ENCODE measurements at places on chromosomes 2 and 18. TPM values are rescaled to one million over a fixed set of nuclear protein-coding genes. Genes with fewer than 3 reads are reported as not detected.
A peak's percentile ranks its signal among the peaks of the same experiment; 100 is the strongest.

- DNase-seq, result no peak
- H3K27me3 ChIP-seq, result peaks cover 18% of the 10 kb centered on the region
- H3K36me3 ChIP-seq, result no peaks in the 10 kb centered on the region
- H3K4me3 ChIP-seq, result no peak overlapping the region
Observed at GRCh38 chr2:105575499-105576025, 169.2 kb upstream of the NCK2 start.

Gene ADAM23
- 13.9 TPM for total RNA-seq

DNA sequence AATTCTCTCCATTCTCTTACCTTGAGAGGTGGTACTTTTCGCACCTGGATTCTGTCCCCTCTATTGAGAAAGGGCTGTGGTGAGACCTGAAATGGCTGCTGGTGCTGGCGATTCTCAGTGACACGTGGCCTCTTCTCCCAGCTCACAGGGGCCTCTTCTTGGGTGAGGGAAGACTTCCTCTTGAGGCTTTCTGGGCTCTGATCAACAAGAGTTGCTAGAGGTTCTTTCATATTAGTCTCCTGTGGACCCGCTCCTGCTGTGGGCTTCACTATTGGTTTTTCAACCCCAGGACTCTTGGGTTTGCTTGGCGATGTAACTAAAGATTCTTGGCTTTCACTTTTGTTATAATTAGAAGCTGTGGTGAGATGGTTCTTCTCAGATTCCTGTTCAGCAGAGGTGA, 76.3 kb upstream of the DTNB start:
- H3K27ac ChIP-seq, result no peak overlapping the region
- no peaks in the 10 kb centered on the region for H3K4me1 ChIP-seq
- H3K36me3 ChIP-seq, result peaks cover 27% of the 10 kb centered on the region
- no peaks in the 10 kb centered on the region for H3K27me3 ChIP-seq
- H3K4me3 ChIP-seq, result no peak overlapping the region
- DNase-seq, result no peak

DNA sequence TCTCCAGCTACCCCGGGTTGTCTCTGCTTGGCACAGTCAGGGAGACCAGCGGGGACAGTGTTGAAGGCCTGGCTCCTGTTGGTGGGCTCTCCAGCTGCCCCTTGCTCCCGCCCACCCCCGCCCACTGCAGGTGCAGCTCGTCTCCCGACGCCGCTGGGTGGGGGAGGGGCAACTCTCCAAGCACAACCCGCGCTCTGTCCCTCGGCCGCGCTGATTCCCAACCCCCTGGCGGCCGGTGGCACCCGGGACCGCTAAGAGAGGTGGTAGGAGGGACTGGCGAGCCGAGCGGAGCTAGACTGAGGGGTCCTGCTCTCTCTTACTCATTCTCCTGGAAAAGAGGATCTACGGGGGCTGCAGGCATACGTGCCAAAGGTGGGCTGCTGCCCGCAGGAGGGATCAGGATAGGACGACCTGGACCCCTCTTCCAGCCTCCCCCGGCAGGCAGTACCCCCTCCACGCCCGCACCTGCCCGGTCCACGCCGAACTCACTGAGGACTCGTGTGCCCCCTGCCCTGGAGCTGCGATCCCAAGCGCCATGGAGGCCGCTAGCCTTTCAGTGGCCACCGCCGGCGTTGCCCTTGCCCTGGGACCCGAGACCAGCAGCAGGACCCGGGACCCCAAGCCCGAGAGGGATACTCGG, 44.5 kb downstream of the DDX18 start:
- H3K4me3 ChIP-seq, result no peak overlapping the region
- peaks cover 6% of the 10 kb centered on the region for H3K27me3 ChIP-seq
- no peak overlapping the region for H3K27ac ChIP-seq
- no peaks in the 10 kb centered on the region for H3K36me3 ChIP-seq
- no peak for DNase-seq
- H3K4me1 ChIP-seq, result peaks cover 14% of the 10 kb centered on the region

GRCh38 chr2:130894326-130894942, 57.7 kb downstream of the ARHGEF4 start:
- H3K36me3 ChIP-seq, result no peaks in the 10 kb centered on the region
- no peaks in the 10 kb centered on the region for H3K4me1 ChIP-seq
- no peak overlapping the region for H3K4me3 ChIP-seq
- no peaks in the 10 kb centered on the region for H3K27me3 ChIP-seq
- no peak overlapping the region for H3K27ac ChIP-seq

Gene POU3F3
- total RNA-seq, result 0.09 TPM

DNA sequence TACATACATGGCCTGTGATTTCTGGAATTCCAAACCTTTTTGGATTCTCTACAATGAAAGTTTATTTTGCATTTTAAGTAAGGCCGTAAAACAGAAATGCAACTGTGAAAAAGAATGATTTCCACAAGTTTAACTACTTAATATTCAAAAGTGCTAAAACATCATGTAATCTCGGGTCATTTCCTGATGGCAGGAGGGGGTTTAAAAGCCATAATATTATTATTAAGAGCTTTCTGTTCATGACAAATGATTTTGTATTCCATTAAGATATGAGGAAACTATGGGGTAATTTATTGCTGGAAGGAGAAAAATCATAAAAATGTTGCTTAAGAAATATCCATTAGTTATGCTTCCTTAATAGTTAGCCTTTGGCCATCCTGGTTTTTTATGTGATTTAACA, 65.7 kb downstream of the COL4A3 start:
- H3K27ac ChIP-seq, result no peak overlapping the region
- DNase-seq, result no peak

Gene PRSS56
- total RNA-seq, result not detected

Gene PEX13
- 28.8 TPM for total RNA-seq

Gene EVA1A
- total RNA-seq, result 19.0 TPM

Gene NAT8
- total RNA-seq, result not detected

DNA sequence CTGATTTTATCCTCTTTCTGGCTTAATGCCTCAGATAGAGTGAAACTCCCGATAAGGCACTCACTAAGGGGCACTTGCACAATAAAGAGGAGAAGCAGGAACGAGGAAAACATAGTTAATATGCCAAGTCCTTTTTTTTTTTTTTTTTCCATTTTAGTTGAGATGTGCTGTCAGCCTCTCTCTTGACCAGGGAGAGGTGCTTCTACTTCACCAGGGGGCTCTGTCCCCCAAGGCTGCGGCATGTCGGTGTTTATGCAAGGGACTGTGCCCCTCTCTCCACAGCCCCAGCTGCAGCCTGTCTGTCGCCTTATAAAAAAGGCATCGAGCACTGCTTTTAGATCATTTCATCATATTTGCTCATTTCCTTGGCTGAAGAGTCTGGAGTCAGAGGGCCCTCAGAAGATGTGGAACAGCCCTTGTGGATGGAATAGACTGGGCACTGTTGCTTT, 178.1 kb downstream of the SLC8A1 start:
- DNase-seq, result no peak
- H3K27me3 ChIP-seq, result no peaks in the 10 kb centered on the region
- H3K4me1 ChIP-seq, result no peaks in the 10 kb centered on the region
- no peak overlapping the region for H3K27ac ChIP-seq
- H3K36me3 ChIP-seq, result no peaks in the 10 kb centered on the region

- H3K36me3 ChIP-seq, result no peaks in the 10 kb centered on the region
- H3K27ac ChIP-seq, result peak overlapping the region; percentile 81
- peaks cover 15% of the 10 kb centered on the region for H3K4me1 ChIP-seq
Observed at GRCh38 chr2:38690499-38691420, 24.8 kb downstream of the GALM start.

DNA sequence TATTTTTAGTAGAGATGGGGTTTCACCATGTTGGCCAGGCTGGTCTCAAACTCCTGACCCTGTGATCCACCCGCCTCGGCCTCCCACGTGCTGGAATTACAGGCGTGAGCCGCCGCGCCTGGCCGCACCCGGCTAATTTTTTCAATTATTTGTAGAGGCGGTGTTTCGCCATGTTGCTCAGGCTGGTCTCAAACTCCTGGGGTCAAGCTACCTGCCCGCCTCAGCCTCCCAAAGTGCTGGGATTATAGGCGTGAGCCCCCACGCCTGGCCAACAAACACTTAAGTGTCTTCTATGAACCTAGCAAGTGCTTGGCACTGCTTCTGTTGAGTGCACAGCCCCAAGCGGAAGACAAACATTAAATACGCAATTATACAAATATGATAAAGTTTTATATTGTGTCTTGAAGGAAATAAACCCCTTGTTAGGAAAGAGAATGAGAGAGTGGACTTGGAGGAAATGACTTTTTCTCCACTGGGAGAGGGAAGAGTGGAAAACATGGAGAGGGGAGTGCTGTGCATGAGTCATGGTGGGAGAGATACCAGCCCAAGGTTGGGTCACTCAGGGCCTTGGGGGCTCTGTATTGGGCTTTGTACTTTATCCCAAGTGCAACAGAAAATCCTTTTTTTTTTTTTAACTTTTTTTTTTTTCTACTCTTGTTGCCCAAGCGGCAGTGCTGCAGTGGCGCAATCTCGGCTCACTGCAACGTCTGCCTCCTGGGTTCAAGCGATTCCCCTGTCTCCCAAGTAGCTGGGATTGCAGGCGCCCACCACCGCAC, 41.4 kb upstream of the ACTR2 start:
- no peaks in the 10 kb centered on the region for H3K36me3 ChIP-seq
- H3K4me3 ChIP-seq, result no peak overlapping the region
- no peak for DNase-seq
- no peaks in the 10 kb centered on the region for H3K27me3 ChIP-seq
- H3K27ac ChIP-seq, result no peak overlapping the region
- no peaks in the 10 kb centered on the region for H3K4me1 ChIP-seq

GRCh38 chr18:51092117-51092516, 62.1 kb downstream of the SMAD4 start:
- H3K27me3 ChIP-seq, result no peaks in the 10 kb centered on the region
- H3K36me3 ChIP-seq, result no peaks in the 10 kb centered on the region
- no peaks in the 10 kb centered on the region for H3K4me1 ChIP-seq

Gene SERTAD2
- 42.2 TPM for total RNA-seq

GRCh38 chr2:159150280-159150746, 136.2 kb downstream of the WDSUB1 start:
- peaks cover 7% of the 10 kb centered on the region for H3K36me3 ChIP-seq
- H3K4me1 ChIP-seq, result peaks cover 18% of the 10 kb centered on the region
- DNase-seq, result peak; percentile 39
- H3K27me3 ChIP-seq, result no peaks in the 10 kb centered on the region

DNA sequence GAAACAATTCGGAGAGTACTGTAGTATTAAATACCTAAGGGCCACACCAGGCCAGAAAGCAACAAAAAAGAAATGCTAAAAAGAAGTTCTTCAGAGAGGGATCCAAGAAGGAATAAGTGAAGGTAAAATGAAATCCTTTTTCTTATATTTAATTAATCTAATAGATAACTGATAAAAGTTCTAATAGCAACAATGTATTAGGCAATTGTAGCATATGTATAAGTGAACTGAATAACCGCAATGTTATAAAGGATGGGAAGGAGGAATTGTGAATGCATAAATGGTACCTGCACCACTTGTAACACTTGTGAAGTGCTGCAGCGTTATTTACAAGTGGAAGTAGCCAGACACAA, 21.8 kb downstream of the TMSB10 start:
- H3K4me1 ChIP-seq, result peaks cover 10% of the 10 kb centered on the region
- H3K27me3 ChIP-seq, result no peaks in the 10 kb centered on the region
- peak overlapping the region; percentile 62 for H3K4me3 ChIP-seq

Gene RTP5
- total RNA-seq, result not detected

DNA sequence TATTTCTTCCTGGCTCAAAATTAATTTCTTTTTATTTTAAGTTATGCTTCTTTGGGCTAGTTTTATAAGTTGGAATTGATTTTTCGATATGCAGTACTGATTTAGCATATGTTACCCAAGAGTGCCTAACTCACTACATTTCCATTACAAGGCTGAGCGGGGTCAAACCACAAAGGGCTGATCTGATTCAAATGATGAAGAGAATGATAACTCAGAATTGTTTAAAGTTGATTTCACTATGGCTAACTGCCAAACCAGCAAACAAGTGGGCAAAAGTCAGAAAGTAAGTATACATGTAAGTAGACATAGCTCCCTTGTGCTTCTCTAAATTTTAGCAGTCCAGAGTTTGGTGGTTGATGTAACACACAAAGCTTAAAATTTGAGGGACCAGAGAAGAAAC, 35.6 kb downstream of the RAD51AP2 start:
- no peak overlapping the region for H3K4me3 ChIP-seq
- H3K4me1 ChIP-seq, result no peaks in the 10 kb centered on the region
- DNase-seq, result peak; percentile 60

DNA sequence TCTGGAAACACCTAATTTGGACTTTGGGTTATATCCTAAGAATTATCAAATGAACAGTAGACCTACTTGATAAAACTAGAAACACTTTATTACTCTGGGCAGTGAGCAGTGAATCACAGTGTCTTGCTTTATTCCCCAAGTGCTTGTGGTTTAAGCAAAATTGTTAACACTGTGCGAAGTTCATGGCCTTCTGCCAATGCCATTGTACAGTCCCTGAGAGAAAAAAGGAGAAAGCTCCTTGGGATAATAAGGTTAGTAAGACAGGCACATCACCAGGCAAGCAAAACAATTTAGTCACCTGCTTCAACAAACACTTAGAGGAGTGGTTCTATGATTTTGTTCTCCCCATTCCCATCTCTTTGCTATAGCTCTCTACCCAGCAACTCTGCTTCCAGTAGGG, 39.8 kb downstream of the ADCYAP1 start:
- H3K27me3 ChIP-seq, result no peaks in the 10 kb centered on the region
- DNase-seq, result peak; percentile 96
- H3K36me3 ChIP-seq, result no peaks in the 10 kb centered on the region
- H3K4me1 ChIP-seq, result no peaks in the 10 kb centered on the region

GRCh38 chr2:38465789-38466127, 88.7 kb upstream of the ATL2 start:
- no peak for DNase-seq
- H3K4me3 ChIP-seq, result no peak overlapping the region
- H3K27ac ChIP-seq, result no peak overlapping the region
- H3K36me3 ChIP-seq, result no peaks in the 10 kb centered on the region
- peaks cover 56% of the 10 kb centered on the region for H3K27me3 ChIP-seq

DNA sequence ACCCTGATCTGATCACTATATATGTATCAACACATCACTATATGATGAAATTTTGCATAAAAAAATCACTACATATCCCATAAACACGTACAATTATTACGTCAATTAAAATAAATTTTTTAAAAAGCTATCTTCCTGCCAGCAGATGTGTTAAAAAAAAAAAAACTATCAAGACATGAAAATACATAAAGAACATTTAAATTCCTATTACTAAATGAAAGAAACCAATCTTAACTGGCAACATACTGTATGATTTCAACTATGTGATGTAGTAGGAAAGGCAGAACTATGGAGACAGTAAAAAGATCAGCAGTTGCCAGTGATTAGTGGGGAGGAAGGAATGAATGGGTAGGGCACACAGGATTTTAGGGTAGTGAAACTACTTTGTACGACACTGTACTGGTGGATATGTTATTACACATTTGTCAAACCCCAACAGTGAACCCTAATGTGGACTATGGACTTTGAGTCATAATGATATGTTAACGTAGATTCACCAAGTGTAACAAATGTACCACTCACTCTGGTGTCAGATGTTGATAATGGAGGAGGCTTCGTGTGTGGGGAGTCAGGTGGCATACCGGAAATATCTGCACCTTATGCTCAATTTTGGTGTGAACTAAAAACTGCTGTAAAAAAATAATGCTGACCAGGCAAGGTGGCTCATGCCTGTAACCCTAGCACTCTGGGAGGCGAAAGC, 27.4 kb downstream of the USP34 start:
- H3K27ac ChIP-seq, result no peak overlapping the region
- H3K4me3 ChIP-seq, result no peak overlapping the region
- no peaks in the 10 kb centered on the region for H3K4me1 ChIP-seq
- H3K27me3 ChIP-seq, result no peaks in the 10 kb centered on the region
- H3K36me3 ChIP-seq, result no peaks in the 10 kb centered on the region
- DNase-seq, result no peak

Measured in astrocyte (in vitro differentiated cells and primary cell).